GM23248 (cell line): ENCODE measurements at places on chromosomes 12 and 14. TPM values are rescaled to one million over a fixed set of nuclear protein-coding genes. Genes with fewer than 3 reads are reported as not detected.

USP15 gene
- 47.4 and 48.3 TPM in 2 replicates for total RNA-seq

INHBC gene
- total RNA-seq = not detected in 2 replicates

KRT6C gene
- total RNA-seq = not detected in 2 replicates

CACNB3 gene
- 18.6 and 26.8 TPM in 2 replicates for total RNA-seq

SLC5A8 gene
- total RNA-seq = not detected in 2 replicates

TMEM229B gene
- 0.65 and 1.1 TPM in 2 replicates for total RNA-seq

MGST1 gene
- 122 and 141 TPM in 2 replicates for total RNA-seq

GRCh38 chr14:106681161-106681560, 1154.8 kb downstream of the TMEM121 start:
- DNase-seq = no peak

DNA sequence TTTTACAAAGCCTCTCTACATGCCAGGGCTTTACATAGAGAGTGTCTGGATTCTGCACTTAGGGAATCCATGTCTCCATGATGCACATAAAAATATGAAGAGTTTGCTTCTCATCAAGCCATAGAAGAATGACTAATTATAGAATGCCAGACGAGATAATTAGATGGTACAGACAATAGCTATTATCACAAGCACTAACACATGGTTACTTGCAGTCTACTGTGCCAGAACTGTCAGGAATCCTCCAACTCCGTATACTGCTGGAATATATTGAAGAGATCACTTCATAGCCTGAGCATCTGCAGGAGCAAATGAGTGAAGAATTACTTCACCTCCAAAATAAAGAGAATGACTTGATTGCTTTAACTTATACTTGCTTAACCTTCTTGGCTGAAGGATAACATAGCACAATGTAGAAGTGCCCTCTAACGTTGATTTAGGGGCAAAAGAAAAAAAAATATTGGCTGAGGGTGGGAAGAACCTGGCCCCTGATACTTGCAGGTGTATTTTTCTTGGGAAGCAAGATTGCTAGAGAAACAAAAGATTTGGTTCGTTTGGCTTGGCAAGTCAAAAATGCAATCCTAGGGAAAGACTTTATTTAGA, 272.8 kb upstream of the FAR2 start:
- DNase-seq = peak; percentile 31

- no peak for DNase-seq
These were observed 84.1 kb upstream of the MON2 start for GRCh38 chr12:62382526-62382925.

GRCh38 chr14:91413547-91414474, 3.8 kb downstream of the CCDC88C start:
- no peak for DNase-seq

DNA sequence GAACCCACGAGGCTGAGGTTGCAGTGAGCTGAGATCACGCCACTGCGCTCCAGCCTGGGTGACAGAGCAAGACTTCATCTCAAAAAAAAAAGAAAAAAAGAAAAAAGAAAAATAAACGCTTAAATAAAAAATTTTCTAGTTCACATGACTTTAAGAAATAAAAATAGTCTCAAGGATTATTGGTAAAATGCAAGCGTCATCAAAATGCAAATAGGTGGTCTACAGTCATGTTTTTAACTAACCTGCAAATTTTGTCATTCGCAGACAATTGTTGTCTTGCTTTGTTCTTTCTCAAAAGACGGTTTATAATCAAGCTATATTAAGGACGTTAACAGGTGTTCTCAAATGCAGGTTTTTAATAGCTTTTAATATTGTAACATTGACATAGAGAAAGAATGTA, 22.4 kb downstream of the TXNRD1 start:
- no peak for DNase-seq

- no peak for DNase-seq
These were observed 32.0 kb downstream of the SLC6A12 start for GRCh38 chr12:181921-182320.

DNA sequence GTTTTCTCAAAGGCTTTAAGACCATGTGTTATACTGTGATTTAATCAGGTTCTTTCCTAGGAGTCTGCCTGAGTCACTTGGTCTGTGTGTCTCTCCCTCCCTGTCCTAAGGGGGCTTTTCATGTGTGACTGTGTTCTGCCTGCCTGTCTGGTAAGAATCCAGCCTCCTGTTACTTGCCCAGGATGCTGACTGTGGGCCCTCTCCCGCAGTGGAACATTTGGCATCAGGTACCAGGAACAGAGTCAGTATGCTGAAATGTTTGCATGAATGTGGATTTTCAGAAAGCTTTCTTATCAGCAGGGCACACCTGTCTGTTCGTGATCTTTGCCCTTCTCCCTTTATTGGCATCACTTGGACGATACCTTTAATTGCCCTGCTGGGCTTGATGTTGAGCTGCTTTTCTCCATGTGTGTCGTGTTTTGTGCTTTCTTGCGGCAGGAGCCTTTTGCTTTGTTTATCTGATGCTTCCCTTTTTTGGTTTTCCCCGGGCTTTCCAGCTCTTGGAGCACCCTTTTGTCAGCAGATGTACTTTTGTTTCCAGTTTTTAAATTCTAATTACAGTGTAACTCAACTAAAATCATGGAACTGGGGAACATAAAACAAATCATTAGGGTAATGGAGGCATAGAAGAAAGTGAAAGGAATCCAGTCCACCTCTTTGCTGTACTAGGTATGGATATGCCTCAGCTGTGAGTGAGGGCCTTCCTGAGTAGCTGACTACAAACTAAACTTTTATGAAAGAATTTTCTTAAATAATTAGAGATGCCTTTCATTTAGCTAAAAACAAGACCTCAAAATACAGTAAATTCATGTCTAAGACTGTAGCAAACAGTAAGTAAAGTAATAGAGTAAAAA, 72.5 kb downstream of the TRAF3 start:
- peak; percentile 62 for DNase-seq

DNA sequence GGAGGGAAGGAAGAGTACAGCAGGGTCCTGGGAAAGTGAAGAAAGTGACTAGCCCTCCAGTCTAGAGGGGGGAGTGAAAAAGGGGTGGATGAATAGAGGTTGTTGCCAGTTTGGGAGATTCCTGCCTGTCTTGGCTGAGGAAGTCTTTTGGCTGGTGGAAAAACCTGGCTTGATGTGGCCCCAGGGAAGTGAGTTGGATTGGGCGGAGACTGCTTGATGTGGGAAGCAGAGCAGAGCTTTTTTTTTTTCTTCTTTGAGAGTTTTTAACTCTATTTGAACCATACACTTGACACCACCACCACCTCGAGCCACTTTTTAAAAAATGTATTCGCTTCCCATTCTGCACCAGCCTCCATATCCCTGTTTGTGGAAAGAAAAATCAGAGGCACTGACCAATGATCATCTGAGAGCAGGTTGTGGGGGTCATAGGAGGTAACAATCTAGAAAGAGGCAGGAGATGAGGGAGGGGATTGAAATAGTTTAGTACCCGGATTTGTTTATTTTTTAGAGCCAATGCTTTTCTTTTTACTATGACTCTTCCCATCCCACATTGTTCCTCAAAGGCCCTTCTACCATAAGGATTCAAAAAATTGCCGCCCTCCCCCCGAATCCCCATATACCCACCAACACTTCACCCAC, 690 bp upstream of the DTX3 start:
- DNase-seq = peak; percentile 84

DNA sequence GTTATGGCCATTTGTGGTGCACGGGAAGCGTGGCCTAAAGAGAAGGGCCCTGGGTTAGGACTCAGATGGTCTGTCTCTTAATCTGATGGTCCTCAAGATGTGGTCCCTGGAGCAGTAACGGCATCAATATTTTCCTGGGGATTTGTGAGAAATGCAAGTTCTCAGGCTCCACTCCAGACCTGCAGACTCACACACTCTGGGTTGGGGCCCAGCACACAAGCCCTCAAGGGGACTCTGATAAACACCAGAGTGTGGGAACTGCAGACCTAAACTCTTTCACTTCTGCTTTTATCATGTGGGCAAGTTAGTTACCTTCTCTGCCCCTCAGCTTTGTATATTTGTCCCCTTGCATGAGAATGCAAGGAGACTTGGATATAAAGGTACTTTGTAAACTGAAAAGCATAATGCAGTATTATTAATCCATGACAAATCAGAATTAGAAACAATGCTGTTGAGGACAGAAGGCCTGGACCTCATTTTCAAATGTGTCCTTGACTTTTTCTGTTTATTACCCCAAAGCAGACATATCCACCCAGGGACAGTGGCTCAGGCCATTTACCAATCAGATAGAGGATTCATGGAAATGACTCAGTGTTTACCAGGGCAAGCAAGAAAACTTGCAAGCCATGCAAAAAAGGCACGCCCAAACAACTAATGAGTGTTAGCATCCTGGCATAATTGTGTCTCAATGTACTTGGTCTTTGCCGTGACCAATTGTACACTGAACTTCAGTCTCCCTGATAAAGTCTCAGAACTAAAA, 157.0 kb downstream of the ASCL1 start:
- no peak for DNase-seq

DNA sequence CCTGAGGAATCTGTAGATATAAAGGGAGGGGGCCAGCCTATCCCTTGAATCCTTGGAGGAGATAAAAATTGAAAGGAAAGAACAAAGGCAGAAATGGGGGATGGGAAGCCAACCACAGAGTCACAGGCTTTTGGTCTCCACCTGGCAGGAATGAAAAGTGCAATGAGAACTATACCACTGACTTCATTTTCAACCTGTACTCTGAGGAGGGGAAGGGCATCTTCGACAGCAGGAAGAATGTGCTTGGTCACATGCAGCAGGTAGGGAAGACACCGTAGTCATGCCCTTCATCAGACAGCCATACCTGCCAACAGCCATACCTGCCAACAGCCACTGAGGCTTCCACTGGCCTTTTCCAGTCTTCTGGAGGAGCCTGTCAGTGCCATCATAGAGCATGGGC, 13.4 kb downstream of the ASB8 start:
- no peak for DNase-seq

GRCh38 chr14:104795781-104796686, 486 bp upstream of the AKT1 start:
- DNase-seq = peak; percentile 73

DNA sequence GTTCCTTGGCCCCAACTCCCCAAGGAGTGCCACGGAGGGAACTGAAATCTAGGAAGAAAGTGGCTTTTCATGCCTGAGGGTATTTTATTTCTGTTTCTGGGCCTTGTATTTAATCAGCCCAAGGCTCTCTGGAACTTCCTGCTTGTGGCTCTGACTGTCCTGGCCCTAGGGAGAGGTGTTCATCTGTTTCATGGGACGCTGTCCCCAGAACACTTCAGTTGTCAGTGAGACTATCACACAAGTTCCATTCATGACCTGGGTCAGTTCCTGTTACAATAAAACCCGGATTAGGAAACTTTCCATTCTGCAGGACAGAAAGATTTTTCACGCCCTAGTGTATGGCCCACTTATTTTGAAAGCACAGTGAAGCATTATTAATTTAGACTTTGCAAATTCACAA, 18.5 kb upstream of the TC2N start:
- no peak for DNase-seq

DNA sequence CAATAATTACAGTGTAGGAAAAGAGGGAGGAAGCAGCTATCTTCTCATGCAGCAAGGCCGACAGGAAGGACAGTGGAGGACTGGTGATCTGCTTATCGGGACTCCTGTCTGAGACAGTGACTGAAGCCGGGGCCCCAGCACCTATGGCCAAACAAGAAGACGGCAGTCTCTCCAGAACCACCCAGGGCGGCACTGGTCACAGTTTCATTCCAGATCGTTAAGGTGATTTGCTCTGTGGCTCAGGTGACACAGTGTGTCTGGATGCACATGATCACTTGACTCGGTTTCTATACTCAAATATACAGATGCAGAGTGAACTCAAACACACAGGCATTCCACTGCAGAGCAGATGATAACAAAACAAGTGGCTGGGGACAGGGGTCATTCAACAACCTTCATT, 52.1 kb upstream of the CORO1C start:
- no peak for DNase-seq

DNA sequence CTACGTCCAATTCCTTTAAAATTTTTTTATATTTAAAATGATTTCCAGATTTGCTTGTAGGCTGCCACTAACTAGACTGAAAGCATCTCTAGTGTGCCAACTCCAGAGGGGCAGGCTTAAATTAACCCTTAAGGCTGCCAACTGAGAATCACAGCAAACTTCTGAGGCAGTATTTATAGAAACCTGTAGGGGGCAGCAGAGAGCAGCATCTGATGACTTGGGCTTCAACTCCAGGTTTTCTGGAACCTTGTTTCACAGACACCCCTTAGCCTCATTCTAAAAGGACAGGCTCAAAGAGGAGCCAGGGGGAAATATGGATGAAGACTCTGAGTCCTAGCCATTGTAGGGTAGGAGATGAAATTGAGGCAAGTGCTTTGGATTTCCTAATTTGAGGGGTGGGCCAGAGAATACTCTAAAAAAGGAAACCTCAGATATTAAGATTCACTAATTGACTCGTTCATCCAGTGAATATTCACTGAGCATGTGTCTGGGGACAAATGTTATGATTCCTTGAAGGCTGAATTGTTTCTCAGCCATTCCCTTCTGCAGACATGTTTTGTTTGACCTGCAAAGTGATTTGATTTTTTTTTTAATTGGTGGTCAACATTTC, 63.3 kb upstream of the HSPB8 start:
- peak; percentile 58 for DNase-seq

DNA sequence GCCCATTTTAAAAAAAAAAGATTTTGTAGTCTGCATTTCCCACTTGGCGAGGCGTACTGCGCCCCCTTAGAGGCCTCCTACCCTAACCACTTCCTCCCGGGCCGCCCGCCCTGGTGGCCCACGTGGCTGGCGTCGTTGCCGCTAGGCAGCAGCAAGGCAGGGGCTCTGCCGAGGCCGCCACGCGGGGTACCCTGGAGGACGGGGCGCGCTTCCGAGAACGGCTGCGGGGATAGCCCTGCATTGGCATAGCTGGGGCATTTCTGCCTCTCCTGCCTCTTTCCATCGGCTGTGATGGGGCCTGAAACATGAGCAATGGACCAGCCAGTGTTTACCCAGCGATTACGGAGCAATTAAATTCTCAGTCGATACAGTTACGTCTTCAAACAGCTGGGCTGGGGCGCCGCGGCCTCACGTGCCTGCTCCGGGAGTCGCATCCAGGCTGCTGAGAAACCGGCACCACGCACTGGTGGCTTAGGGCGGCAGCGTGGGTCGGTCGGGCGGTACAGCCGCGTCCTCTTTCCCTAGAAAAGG, 38.0 kb downstream of the IQSEC3 start:
- peak; percentile 14 for DNase-seq

DNA sequence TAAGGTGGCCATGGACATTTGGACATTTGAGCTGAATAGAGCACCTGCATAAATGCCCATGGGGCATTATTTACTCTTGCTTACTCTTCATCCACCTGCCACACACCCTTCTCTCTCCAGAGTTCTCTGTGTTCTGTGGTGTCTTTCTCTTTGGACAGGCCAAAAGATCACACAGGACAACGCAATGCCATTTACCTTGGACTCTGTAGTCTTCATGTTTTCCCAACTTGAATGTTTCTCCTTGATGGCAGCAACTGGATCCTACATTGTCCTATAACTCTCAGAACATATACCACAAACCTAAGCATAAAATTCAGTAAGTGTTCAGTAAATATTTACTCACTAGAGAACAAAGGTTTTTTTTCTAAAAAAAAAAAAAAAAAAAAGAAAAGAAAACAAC, 41.7 kb upstream of the PTHLH start:
- DNase-seq = no peak

- peak; percentile 68 for DNase-seq
These were observed 18.6 kb downstream of the PSMC1 start for GRCh38 chr14:90274808-90275457.
